ENCODE measurements at places on chromosomes 16 and 17. TPM values are rescaled to one million over a fixed set of nuclear protein-coding genes. Genes with fewer than 3 reads are reported as not detected.

The MYL4 gene
- not detected for polyA plus RNA-seq

The PTX4 gene
- not detected for polyA plus RNA-seq

The GP1BA gene
- polyA plus RNA-seq: not detected

- H3K27me3 ChIP-seq: no peaks in the 10 kb centered on the region
- no peaks in the 10 kb centered on the region for H3K4me1 ChIP-seq
- H3K36me3 ChIP-seq: no peaks in the 10 kb centered on the region
- H3K27ac ChIP-seq: no peak overlapping the region
These were observed 76.4 kb downstream of the SOCS1 start for GRCh38 chr16:11179574-11179973.

DNA sequence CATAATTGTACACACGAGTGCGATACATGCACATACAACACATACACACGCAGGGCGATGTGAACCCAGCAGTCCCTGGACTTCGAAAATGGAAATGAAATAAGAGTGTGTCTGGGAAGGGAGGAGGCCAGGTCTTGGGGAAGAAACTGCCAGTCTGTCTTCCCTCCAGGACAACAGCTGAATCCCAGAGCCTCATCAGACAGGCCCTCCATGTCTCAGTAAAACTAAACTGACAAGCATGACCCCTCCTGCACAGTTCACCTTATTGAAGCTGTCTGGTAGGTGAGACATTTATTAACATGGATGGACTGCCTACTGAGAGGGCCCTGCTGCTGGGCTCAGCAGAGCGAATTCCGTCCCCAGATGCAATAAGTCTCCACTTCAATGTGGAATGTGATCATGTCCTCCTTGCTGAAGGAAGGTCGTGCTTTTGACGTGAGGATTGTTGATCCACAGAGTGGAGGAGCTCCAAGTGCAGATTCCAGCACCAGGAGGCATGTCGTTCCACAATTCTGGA is 117.4 kb downstream of the SOX9 start:
- no peak overlapping the region for H3K4me3 ChIP-seq
- H3K27ac ChIP-seq: no peak overlapping the region
- no peak for DNase-seq
- no peaks in the 10 kb centered on the region for H3K27me3 ChIP-seq

DNA sequence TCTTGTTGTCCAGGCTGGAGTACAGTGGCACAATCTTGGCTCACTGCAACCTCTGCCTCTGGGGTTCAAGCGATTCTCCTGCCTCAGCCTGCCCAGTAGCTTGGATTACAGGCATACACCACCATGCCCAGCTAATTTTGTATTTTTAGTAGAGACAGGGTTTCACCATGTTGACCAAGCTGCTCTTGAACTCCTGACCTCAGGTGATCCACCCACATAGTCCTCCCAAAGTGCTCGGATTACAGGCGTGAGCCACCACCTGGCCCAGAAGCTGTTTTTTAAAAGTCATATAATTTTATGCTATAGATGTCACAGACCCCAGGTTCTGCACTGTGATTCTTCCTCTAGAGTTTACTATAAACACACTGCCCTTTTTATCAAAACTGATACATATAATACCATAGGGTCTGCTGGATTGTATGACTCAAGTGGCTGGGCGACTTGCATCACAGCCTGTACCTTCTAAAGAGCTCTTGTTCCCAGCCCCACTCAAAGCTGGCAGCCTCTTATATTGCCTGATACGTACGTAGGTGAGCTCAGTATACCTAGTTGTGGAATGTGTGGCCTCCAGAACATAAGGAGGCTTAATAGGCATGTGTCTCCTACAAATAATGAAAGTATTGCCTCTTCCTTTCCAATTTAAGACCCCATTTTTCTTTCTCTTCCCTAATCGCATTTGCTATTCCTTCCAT is 295.8 kb downstream of the ZFHX3 start:
- no peaks in the 10 kb centered on the region for H3K27me3 ChIP-seq
- no peaks in the 10 kb centered on the region for H3K36me3 ChIP-seq
- no peaks in the 10 kb centered on the region for H3K4me1 ChIP-seq
- no peak overlapping the region for H3K4me3 ChIP-seq
- DNase-seq: no peak
- H3K27ac ChIP-seq: no peak overlapping the region

- H3K4me3 ChIP-seq: no peak overlapping the region
- H3K27me3 ChIP-seq: no peaks in the 10 kb centered on the region
- no peaks in the 10 kb centered on the region for H3K4me1 ChIP-seq
- no peaks in the 10 kb centered on the region for H3K36me3 ChIP-seq
- DNase-seq: no peak
- H3K27ac ChIP-seq: no peak overlapping the region
These were observed 33.1 kb upstream of the PVALEF start for GRCh38 chr17:81132197-81132540.

DNA sequence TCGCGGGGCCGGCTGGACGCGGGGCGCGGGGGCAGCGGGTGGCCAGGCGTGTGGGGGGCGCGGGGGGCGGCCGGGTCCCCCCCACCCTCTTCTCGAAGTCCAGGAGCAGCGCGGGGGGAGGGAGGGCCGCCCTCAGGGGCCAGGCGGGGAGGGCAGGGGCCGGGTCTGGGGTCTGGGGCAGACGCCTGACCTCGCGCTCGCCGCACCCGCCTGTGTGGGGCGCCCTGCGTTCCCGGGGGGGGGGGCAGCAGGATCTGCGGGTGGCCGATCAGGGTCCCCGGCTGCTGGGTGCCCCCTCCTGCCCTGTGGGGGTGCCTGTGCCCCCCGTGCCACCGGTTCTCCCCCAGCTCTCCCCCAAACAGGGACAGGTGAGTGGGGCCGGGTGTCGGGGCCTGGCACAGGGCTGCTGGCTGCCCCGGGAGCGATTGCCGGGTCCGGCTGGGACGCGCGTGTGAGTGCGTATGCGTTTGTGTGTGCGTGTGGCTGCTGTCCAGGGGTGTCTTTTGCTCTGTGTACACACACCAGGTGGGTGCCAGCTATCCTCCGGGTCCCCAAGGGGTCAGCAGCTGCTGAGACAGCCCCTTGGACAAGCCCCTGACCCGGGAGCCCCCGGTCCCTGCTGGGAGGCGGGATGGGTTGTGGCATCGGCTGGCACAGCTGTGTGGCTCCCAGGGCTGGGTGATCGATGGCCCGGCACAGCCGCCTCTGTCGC is 663 bp downstream of the PRR35 start:
- H3K4me3 ChIP-seq: no peak overlapping the region
- H3K27ac ChIP-seq: no peak overlapping the region
- no peaks in the 10 kb centered on the region for H3K4me1 ChIP-seq
